H9 (cell line): ENCODE measurements at places on chromosomes 7 and 10.

DNA sequence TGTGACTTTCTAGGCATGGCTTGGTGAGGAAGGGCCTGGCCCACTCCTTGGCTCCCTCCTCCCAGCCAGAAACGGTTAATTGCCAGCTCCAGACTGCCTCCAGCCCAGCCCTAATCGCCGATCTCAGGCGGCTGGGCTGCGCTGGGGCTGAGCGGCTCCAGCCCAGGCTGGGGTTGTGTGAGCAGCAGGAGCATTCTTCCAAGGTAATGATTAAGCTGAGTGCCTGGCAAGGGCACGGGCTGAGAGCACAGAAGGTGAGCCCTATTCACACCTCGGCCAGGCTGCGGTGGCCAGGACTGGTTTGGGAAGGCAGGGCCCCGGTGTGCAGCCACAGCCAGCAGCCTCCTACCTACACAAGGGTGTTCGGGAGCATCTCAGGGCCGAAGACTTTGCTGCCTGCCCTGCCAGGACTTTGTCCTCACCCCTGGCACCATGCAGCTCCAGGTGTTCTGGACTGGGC lies at the start of gene TMEM72:
Gene TMEM72, plus strand, starts transcription at position 257 of the 460 bp plus-strand sequence. Its CDS starts 176 bp downstream, at position 433.
- peaks cover 6% of the 10 kb centered on the region; the same call in 1 of the 2 replicates for H3K4me1 ChIP-seq
- H3K36me3 ChIP-seq: no peaks in the 10 kb centered on the region

GRCh38 chr7:99579956-99580777 lies 17.9 kb upstream of the TMEM225B start:
- H3K27me3 ChIP-seq: no peaks in the 10 kb centered on the region
- H3K4me3 ChIP-seq: peak overlapping the region; percentile 83
- peak; percentile 83 for DNase-seq
- H3K4me1 ChIP-seq: no peaks in the 10 kb centered on the region

- H3K27me3 ChIP-seq: no peaks in the 10 kb centered on the region
- H3K4me1 ChIP-seq: no peaks in the 10 kb centered on the region; the same call in 1 of the 2 replicates
- H3K27ac ChIP-seq: no peak overlapping the region
- no peak overlapping the region for H3K4me3 ChIP-seq
- H3K36me3 ChIP-seq: no peaks in the 10 kb centered on the region
Measured at GRCh38 chr10:110311357-110311949, 6.7 kb upstream of the SMNDC1 start.

DNA sequence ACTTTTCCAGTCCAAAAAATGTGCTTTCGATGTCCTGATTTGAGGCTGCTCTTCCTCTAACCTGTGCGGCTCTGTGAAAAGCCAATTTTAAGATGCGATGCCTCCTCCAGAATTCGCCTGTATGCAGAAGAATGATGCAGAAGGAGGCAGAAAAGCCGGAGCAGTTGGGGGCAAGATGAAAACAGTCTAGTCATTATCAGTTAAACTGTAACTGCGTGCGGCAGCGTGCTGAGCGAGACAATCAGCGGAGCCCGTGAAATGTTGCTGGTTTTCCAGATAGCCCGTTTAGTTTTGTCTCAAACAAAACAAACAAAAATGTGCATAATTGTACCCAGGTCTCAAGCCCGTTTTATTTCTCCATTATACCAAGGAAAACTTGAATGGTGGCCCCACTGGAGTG lies 137.0 kb upstream of the FGFR2 start:
- H3K27ac ChIP-seq: no peak overlapping the region
- H3K27me3 ChIP-seq: no peaks in the 10 kb centered on the region
- no peak for DNase-seq
- H3K36me3 ChIP-seq: no peaks in the 10 kb centered on the region

- no peaks in the 10 kb centered on the region for H3K4me1 ChIP-seq
- no peak for DNase-seq
- H3K27ac ChIP-seq: no peak overlapping the region
- no peak overlapping the region; the same call in 2 of the 3 replicates for H3K4me3 ChIP-seq
- peaks cover 9% of the 10 kb centered on the region; the same call in 1 of the 2 replicates for H3K36me3 ChIP-seq
Measured at GRCh38 chr10:73366381-73367298, 8.0 kb upstream of the CFAP70 start.

DNA sequence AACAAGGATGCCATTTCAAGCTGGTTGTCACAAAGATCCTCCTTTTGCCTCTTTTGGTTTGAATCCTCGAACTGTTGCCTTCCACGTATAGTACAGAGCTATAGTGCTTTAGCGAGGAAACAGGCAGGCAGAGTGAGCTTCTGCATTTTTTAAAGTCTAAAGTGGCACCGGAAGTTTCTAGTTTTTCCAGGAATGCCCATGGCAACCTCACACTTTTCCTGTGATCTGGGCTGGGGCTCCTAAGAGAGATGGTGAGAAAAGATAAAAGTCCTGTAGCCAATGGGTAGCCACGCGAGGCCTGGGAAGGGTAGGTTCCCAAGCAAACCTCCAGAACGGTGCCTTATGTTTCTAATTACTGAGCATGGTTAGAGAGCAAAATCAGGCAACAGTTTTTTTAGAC lies 76.7 kb downstream of the CALD1 start:
- H3K4me1 ChIP-seq: peaks cover 12% of the 10 kb centered on the region
- H3K27me3 ChIP-seq: no peaks in the 10 kb centered on the region
- no peaks in the 10 kb centered on the region for H3K36me3 ChIP-seq
- no peak for DNase-seq
- H3K4me3 ChIP-seq: no peak overlapping the region

DNA sequence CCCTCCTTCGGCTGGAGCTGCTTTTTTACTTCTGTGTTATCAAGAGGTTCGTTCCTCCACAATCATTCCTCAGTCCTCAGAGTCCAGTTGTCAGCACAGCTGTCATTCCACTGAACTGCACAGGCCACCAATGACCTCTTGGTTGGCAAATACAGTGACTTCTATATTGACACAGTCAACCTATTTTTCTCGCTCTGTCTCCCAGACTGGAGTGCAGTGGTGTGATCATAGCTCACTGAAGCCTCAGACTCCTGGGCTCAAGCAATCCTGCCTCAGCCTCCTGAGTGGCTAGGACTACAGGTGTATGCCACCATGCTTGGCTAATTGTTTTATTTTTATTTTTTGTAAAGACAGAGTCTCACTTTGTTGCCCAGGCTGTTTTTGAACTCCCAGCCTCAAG lies 27.7 kb downstream of the CRCP start:
- peaks cover 52% of the 10 kb centered on the region for H3K36me3 ChIP-seq
- no peak overlapping the region; the same call in 2 of the 3 replicates for H3K4me3 ChIP-seq
- H3K4me1 ChIP-seq: no peaks in the 10 kb centered on the region
- no peak overlapping the region for H3K27ac ChIP-seq
- H3K27me3 ChIP-seq: no peaks in the 10 kb centered on the region
- DNase-seq: no peak

GRCh38 chr7:28784171-28784902 lies 173.8 kb downstream of the TRIL start:
- no peaks in the 10 kb centered on the region for H3K36me3 ChIP-seq
- H3K27me3 ChIP-seq: no peaks in the 10 kb centered on the region
- H3K4me3 ChIP-seq: no peak overlapping the region
- H3K27ac ChIP-seq: no peak overlapping the region

GRCh38 chr10:30413996-30414576 lies 19.9 kb upstream of the MAP3K8 start:
- no peak for DNase-seq
- H3K27me3 ChIP-seq: no peaks in the 10 kb centered on the region
- H3K4me1 ChIP-seq: no peaks in the 10 kb centered on the region
- H3K36me3 ChIP-seq: no peaks in the 10 kb centered on the region
- no peak overlapping the region for H3K4me3 ChIP-seq

DNA sequence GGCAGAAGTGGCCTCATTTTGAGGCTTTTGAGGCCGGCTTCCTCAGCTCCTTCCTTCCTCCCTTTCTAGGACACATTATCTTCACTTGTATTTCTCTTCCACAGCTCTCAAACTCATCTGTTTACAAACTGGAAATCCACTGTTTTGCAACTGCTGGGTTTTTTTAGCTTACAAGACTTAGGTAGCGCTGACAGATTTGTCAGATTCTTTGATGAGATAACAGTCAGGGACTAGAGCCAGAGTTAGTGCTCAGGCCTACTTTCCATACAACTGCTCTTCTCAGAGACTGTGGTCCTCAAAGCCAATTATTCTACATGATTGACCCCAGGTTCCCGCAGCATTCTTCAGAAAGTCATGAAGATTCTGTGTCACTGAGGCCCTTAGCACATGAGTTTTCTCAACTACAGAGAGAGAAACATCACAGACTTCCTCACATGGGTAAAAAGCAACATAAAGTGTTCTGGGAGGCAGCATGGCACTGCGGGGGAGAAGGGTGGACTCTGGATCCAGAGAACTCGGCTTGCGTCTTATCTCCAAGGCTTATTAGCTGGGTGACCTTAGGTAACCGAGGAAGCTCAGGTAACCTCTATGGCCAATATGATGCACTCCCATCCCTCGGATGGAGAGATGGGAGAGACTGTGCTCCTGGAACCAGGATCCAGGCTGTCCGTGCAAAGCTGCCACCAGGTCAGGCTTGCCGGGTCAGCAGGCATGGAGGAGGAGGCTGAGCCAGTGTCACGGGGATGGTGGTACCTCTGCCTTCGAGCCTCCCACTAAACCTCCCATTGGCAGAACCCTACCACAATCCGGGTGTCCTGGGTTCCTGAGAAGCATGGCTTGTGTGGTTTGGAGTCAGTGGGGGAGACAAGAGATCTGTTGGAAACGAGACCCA lies 10.5 kb downstream of the DDC start:
- H3K4me3 ChIP-seq: no peak overlapping the region
- H3K4me1 ChIP-seq: peaks cover 3% of the 10 kb centered on the region; the same call in 1 of the 2 replicates
- H3K36me3 ChIP-seq: no peaks in the 10 kb centered on the region
- DNase-seq: no peak

DNA sequence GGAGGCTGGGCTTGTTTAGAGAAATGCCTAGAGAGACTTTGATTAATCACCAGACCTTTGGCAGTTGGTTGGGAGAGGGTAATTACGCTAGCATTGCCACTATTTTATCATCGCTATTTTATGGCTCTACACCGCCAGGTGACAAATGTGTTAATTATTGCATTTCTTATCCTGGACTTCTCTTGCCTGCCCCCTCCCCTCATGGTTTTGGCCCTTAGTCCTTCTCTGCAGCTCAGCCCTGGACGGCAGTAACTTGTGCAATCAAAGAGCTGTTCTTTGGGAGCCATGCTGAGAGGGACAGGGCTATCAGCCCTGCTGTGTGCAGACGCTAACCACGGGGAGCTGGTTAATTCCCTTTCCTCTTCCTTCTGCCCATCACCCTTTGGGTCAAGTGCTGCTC lies 585.0 kb downstream of the AUTS2 start:
- H3K36me3 ChIP-seq: no peaks in the 10 kb centered on the region
- peaks cover 7% of the 10 kb centered on the region; the same call in 1 of the 2 replicates for H3K4me1 ChIP-seq
- H3K27ac ChIP-seq: no peak overlapping the region
- H3K4me3 ChIP-seq: no peak overlapping the region
- H3K27me3 ChIP-seq: no peaks in the 10 kb centered on the region

DNA sequence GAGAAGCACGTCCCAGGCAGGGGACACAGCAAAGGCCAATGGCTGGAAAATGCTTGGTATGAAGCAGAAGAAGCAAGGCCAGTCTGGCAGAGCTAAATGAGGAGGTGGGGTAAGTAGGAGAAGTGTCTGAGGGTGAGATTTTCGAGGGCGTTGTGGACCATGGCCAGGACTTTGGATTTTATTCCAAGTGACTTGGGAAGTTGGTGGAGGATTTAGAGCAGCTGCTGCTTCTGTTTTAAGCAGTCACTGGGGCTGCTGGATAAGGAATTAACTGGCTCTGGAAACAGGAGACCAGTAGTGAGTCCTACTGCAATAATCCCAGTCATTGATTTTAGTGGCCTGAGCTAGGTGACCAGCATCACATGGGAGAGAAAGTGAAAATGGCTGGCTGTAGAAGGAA lies 67.6 kb upstream of the GSDME start:
- no peak overlapping the region for H3K27ac ChIP-seq
- no peaks in the 10 kb centered on the region for H3K4me1 ChIP-seq
- H3K27me3 ChIP-seq: no peaks in the 10 kb centered on the region
- H3K36me3 ChIP-seq: no peaks in the 10 kb centered on the region

DNA sequence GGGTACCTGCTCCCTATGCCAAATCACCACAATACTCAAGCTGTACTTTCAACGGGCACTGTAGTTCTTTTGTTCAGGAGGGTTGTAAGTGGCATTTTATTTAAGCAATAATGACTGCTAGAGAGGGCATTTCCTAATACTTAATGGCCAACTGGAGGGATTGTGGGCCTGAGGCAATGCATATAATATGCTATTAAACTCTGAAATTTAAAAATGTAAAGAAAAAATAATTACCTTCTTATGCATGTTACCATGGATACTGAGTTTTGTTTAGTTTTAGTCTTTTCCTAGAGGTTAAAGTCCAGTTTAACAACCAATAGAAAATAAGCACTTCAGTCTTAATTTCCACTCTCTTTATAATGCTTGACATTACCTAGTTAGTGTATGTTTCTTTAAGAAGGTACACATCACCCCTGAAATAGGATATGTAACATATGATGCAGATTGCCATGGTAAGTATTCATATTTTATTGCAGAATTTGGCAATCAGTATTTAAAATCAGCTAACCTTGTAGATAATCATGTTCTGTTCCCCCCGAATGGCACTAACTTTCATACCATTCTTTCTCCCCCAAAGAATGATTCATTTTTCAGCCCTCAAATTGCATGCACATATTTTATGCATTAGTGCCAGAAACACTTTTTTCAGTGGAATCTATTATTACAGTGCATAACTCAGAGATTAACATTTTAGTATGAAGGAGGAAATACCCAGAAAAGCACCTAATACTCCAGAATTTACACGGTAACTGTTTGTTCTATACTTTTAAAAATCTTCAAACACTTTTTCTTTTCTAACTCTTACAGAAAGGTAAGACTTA lies 90.3 kb upstream of the ZNF438 start:
- H3K36me3 ChIP-seq: no peaks in the 10 kb centered on the region
- no peak overlapping the region for H3K27ac ChIP-seq
- H3K4me3 ChIP-seq: no peak overlapping the region
- no peaks in the 10 kb centered on the region for H3K27me3 ChIP-seq
- no peak for DNase-seq

DNA sequence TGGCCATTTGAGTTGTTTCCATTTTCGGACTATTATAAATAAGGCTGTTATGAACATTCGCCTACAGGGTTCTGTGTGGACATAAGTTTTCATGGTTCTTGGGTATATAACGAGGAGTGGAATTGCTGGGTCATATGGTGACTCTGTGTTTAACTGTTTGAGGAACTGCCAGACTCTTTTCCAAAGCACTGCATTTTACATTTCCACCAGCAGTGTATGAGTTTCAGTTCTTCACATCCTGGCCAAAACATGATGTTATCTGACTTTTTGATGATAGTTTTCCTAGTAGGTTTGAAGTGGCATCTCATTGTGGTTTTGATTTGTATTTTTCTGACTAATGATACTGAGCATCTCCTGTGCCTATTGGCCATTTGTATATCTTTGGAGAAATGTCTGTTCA lies 5.4 kb downstream of the SUV39H2 start:
- H3K27me3 ChIP-seq: no peaks in the 10 kb centered on the region
- H3K27ac ChIP-seq: no peak overlapping the region
- DNase-seq: no peak
- H3K4me3 ChIP-seq: no peak overlapping the region
- peaks cover 21% of the 10 kb centered on the region for H3K36me3 ChIP-seq

DNA sequence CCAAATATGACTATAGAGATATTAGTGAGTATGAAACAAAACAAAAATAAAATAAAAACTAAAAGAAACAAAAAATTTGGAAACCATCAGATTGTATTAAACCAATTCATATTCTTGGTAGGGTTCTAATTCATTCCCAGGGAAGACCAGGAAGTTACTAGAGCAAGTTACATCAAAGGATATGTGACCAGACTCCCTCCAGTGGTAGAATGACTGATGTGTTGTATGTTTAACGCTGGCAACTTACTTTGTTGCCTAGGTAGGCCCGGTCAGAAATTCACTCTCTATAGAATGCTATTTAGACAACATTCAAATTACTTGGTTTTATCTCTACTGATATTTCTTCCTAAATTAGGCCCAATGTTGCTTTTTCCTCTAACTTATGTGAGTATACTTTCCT lies 5.2 kb downstream of the PHYHIPL start:
- no peaks in the 10 kb centered on the region for H3K4me1 ChIP-seq
- H3K36me3 ChIP-seq: no peaks in the 10 kb centered on the region
- DNase-seq: peak; percentile 25
- H3K4me3 ChIP-seq: no peak overlapping the region
